ENCODE measurements at places on chromosomes 7 and 10. TPM values are rescaled to one million over a fixed set of nuclear protein-coding genes. Genes with fewer than 3 reads are reported as not detected.
A peak's percentile ranks its signal among the peaks of the same experiment; 100 is the strongest.

TAS2R4 gene
- total RNA-seq, result 0.06 TPM

SPDYE6 gene
- total RNA-seq, result not detected

DNA sequence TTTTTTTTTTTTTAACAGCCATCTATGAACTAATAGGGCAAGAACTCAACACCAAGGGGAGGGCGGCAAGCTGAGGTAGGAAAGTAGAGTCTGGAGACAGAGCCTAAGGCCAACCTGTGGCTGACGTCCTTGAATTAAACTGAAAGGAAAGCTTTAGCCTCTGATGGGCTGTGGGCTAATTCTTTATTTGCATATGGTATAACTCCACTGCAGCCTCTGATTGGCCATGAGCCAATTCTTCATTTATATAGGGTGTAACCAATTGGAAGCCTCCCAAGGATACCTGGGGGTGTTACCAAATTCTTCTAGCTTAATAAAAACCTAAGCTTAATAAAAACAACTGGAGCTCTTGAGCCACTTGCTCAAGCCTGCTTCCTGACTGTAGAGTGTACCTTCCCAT, 10.3 kb downstream of the TYW1 start:
- no peak for DNase-seq

DNA sequence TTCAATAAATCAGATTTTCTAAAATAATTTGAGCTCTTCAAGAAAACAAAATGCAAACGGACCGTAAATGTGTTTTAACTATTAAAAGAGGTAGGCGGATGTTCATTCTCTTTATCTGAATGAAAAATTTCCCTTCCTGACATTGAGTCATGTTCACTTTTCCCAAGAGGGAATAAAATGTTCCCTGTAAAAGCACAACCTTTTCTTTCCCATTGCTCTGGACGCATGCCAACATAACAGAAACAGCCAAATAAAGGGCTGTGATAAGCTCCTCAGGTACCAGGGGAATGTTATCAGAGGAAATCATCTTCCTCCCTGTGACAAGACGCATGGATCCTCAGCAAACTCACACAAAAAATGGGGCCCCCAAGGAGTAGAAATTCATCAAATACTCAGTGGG, 251.8 kb downstream of the MTERF1 start:
- DNase-seq, result peak; percentile 41

- no peak for DNase-seq
Observed at GRCh38 chr10:124066781-124067714, 26.4 kb downstream of the CHST15 start.

- DNase-seq, result no peak
Observed at GRCh38 chr7:139541600-139542307, 18.3 kb downstream of the CLEC2L start.

- DNase-seq, result peak; percentile 11
Observed at GRCh38 chr10:43452356-43452914, 15.5 kb downstream of the ZNF487 start.

GRCh38 chr7:143003393-143004051, 23.4 kb downstream of the OR9A2 start:
- DNase-seq, result peak; percentile 52

DNA sequence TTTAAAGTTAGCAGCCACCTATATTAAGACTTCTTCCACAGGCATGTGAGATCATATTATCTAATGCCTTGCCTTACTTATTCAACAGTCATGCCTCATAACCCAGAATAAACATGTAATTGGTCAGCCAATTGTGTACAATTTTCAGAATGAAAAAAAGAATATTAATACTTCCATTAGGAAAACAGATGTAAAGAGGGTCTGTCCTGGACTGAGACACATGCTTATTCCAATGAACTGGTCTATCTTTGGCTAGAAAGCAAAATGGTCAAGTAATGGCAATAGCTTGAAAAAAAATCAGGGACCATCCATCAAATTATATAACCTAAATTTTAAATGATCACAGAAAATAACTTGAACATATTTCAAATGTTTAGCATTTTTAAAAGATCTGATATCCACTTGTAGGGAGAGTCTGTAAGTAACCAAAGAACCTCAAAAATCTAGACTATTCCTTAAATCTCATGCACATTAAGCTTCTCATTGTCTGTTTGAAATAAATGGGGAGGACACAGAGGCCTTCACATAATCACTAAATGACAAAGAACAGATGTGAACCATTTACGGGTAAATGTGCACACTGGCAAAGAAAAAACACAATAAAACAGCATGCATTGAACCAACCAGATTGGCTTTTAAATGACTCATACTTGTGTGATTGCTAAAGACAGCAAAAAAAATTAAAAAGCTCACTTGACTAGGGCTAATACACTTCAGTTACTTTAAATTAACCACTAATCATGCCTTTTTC, 568.8 kb upstream of the PCDH15 start:
- DNase-seq, result no peak

GRCh38 chr10:78802866-78803265, 265.9 kb upstream of the ZMIZ1 start:
- DNase-seq, result no peak

GRCh38 chr10:90988802-90989201, 67.9 kb upstream of the ANKRD1 start:
- DNase-seq, result no peak

DNA sequence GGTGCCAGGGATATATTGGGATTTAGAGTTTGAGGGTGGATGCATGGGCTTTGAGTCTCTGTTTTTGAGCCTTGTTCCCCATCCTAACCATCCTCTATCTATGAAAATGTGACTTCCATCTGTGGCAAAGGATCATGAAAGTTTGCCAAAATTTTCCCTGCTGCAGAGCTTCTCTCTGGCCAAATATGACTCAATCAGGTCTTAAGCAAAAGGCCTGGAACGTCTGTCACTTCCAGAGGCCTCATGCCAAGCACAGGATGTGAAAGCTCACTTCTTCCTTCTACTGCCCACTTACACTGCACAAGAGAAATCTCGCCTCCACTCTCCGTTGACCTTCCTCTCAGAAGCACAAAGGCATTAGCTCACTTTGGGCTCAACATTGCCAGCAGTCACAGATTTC, 696.9 kb upstream of the NRP1 start:
- peak; percentile 42 for DNase-seq

GRCh38 chr10:132212816-132213215, 26.1 kb downstream of the DPYSL4 start:
- no peak for DNase-seq

FAM13C gene
- total RNA-seq, result 19.0 TPM

DNA sequence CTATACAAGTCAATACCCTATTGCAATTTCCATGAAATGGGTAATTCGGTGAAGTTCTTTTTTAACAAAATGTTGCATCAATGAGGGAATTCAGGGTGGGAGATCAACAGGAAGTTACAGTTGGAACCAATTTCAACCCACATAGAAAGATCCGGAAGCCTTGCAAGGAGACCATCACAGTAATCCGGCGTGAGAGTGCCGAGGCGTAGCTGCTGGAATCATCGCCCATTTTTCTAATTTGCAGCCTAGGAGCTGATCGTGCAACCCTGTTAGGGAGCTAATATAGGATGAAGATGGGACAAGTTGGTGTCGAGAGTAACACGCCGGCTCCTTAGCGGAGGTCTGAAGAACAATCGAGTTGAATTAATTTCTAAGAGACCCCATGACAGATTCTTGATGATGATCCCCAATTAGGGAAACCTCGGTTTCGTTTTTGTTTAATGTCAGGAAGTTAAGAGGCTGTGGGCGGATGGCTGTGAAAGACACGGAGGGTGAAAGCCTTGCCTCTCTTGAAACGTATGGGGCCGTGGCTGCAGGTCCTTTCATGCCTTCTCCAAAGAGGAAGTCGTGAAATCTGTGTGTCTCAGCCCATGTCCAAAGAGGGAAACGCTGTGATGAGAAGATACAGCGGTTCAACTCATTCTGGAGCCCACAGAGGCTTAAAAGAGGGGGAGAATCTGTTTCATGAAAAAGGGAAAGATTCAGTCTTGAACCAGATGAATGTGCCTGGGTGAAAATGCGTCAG, 51.2 kb upstream of the CARD11 start:
- no peak for DNase-seq

MYL10 gene
- 0.34 TPM for total RNA-seq

TET1 gene
- 2.9 TPM for total RNA-seq

PKD2L1 gene
- not detected for total RNA-seq

GRCh38 chr10:51952056-51952455, 252.7 kb upstream of the CSTF2T start:
- no peak for DNase-seq

DNA sequence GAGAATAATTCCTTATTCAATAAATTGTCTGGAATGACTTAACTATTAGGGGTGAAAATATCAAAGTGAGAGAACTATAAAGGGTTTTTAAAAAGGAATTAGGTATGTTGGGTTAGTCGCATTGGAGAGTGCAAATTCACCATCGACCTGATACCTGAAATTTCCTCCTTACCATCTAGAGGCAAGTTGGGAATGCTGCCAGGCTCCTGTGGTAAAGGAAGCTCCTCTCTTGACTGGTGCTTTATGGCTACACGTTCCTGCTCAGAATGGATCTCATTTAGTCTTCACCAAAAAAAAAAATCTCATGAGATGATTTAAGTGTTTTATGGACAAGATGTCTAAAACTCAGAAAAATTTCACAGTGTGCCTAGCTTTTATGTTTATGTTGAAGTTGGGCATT, 129.8 kb downstream of the EGFR start:
- DNase-seq, result no peak

CLDN4 gene
- total RNA-seq, result 0.19 TPM

- DNase-seq, result peak; percentile 15
Observed at GRCh38 chr7:88217675-88218428, 2.0 kb downstream of the SRI start.

DNA sequence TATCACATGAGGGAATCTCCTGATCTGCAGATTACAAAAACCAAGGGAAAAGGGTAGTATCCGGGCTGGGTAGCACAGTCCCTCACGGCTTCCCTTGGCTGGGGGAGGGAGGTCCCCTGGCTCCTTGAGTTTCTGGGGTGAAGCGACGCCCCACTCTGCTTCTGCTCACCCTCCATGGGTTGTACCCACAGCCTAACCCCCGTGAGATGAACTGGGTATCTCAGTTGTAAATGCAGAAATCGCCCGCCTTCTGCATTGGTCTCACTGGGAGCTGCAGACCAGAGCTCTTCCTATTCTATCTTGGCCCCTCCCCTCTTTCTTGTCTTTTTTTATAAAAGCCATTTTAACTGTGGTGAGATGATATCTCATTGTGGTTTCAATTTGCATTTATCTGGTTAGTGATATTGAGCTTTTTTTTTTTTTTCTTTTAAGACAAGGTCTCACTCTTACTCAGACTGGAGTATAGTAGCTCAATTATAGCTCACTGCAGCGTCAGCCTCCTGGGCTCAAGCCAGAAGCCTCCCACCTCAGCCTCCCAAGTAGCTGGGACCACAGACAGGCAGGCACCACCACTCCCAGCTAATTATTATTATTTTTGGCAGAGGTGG, 87.8 kb downstream of the ABCC2 start:
- DNase-seq, result peak; percentile 21

CSGALNACT2 gene
- total RNA-seq, result 13.4 TPM

All from LHCN-M2 (cell line).